ENCODE measurements at places on chromosomes 12 and 14. TPM values are rescaled to one million over a fixed set of nuclear protein-coding genes. Genes with fewer than 3 reads are reported as not detected.

- no peak for DNase-seq
Observed at GRCh38 chr12:108691998-108692808, 39.1 kb downstream of the CORO1C start.

DNA sequence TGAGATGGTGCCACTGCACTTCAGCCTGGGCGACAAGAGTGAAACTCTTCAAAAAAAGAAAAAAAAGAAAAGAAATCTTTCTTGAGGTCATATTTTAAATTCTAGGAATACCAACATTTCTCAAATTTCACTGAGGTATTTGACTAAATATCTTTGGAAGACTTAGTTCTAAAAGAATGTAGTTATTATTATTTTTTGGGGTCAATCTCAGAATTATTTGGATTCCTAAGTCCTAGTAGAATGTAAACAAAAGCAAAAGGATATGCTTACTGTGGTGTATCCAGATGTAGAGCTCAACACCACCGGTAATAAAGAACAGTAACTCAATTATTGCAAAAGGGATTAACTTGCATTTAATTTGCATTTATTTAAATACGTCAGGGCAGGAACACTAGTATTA lies 25.0 kb downstream of the PRICKLE1 start:
- peak; percentile 4 for DNase-seq

DNA sequence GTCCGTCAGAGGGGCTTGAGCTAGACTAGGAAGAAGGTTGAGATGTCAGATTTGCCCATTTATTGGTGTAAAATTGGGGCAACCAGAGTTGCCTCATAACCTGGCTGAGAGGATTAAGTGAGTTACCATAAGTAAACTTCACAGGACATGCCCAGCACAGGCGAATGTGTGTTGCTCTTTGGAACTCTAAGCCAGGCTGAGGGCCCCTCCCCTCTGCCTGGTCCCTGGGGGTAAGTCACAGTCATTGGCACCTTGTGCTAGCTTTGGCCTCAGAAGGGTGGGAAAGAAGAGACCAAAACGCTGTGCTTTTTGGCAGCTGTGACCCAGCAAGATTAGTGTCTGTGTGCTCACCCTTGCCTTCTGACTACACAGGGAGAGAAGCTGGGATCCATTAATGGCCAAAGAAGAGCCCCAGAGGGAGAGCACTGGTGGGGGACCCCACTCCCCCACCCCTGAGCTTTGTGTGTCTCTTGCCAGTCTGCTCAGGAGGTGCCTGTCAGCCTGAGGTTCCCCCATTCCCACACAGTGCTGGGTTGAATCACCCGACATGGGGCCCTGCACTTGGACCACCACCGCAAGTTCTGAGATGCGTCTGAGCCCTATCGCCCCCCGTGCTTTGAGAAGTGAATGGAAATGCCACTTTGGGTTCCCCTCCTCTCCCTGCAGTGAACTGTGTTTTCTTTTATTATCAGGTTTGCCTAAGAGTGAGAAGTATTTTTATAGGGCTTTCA lies 74.1 kb downstream of the CACNA1C start:
- no peak for DNase-seq

The OR4E2 gene
- total RNA-seq: not detected

The SIX6 gene
- total RNA-seq: not detected

DNA sequence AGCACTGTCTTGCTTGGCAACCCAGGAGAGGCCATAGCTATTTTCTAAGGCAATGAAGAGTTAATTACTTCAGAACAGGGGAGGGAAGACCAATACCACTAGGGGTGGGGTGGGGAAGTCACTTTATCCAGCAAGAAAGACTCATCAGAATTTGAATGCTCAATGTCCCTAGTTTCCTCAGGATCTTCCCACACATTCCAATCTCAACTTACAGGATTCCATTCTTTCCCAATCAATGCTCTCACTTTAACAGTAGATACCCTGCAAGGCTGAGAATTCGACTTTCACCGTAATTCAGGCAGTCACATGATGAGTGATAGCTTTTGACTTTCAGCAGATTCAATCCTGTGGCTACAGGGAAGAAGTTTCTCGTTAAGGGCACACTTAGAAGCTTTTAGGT lies 526.6 kb upstream of the SEL1L start:
- DNase-seq: no peak

DNA sequence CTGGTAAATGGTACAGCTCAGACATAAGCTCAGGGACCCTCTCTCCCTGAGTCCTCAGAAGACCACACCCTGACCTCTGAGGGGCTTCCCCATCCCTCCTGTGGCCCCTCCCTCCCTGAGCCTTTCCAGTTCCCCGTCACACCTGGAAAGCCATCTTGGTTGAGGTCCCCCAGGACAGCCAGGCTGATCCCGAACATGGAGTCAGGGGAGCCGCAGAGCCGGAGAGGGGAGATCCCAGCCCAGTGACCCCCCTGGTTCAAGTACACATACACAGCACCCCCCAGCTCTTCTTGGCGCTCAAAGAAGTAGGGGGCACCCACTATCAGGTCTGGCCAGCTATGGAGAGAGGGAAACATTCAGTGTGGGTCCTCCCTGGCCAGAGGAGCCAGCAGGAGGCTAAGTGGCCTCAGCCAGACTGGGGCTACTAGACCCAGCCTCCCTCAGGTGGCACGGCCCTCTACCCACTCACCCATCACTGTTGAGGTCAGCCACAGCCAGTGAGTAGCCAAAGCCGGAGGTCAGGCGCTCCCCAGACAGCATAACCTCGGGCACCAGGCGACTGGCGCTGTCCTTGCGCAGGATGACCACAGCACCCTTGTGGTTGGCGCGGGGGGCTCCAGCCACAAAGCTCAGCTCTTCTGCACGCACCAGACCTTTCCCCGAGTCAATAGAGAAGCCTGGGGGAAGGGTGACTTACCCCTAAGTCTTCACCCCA lies 9.3 kb downstream of the ITGA7 start:
- no peak for DNase-seq

The NKX2-1 gene
- total RNA-seq: not detected

DNA sequence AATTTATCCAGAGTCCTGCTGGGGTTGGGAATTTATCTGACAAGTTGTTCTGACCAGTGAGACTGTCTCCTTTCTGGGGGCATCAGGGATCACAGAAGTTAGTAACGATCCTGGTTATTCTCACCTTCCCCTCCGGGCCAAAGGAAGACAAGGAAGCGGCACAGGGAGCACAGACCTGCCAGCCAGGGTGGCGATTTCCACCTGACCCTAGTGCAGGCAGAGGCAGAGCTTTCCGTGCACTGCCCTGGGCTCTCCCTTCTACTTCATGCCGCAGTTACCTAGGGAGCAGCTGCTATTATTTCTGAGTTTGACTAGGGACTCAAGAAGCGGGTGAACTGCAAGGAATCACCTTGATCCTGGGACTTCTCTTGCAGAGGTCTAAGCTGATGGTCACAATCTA lies 7.4 kb downstream of the TMEM106C start:
- DNase-seq: no peak

- DNase-seq: peak; percentile 82
Observed at GRCh38 chr14:72516936-72517700, 376.8 kb downstream of the DPF3 start.

DNA sequence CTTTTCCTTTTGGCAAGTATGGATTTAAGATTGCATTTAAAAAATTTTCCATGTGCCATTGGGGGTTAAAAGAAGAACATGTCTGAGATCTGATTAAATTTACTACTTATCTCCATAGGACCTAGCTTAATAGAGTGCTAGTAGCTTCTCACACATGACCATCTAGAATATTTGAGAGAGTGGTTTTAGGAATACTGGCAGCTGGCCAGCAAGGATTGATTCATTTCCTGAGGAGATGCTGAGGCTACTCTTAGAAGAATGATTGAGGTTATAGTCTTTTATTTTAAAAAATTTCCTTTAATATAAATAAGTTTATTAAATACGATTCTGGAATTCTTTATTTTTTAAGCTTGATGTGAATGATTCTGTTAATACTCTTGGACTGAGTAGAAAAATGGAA lies 56.2 kb downstream of the MIPOL1 start:
- DNase-seq: peak; percentile 66

GRCh38 chr12:67853204-67853603 lies 136.0 kb upstream of the IFNG-AS1 start:
- DNase-seq: peak; percentile 17

The SDR9C7 gene
- total RNA-seq: not detected

The ZBTB39 gene
- total RNA-seq: 2.6 TPM

The RHEBL1 gene
- 13.2 TPM for total RNA-seq

DNA sequence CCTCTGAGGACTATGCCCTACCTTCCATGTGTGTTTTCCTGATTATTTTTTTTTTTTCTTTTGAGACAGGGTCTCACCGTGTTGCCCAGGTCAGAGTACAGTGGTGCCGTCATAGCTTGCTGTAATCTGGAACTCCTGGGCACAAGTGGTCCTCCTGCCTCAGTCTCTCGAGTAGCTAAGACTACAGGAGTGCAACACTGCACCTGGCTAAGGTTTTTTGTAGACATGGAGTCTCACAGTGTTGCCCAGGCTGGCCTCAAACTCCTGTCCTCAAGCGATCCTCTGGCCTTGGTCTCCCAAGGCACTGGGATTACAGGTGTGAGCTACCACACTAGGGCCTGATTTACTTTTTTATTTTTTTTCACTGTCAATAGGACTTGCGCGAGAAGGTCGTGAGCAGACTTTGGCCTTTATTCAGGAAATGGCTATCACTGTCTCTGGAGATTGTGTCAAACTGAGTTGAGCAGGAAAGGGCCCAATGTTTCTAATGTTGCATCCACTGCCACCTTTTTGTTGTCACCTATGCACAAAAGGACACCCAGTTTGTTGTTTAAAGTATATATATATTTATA lies 47.7 kb downstream of the FLRT2 start:
- DNase-seq: no peak

DNA sequence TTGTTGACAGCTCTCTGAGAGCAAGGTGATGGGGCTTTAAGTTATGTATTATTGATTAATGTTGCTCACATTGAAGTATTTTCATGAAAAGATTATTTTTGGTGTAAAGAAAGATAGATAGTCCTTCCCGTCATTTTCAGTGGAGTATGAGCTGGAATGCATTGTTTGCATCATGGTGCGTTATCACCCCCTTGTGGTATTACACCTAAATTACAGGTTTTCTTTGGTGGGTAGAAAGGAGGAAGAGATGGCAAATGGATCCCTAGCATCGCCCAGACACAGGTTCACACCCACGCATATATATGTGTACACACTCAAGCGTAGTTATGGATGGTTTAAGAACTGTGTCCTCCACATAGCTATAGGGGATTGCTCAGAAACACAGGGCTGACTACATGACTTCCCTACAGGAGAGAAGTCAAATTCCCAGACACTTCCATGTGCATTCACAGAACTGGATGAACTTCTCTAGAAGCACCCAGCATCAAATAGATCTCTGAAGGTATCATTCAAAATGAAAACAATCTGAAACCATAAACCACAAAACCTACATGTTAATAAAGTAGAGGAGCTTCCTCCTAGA lies 14.4 kb upstream of the SERPINA10 start:
- DNase-seq: peak; percentile 10

The CISTR gene
- not detected for total RNA-seq

- no peak for DNase-seq
Observed at GRCh38 chr14:24542346-24542936, 33.6 kb downstream of the CTSG start.

GRCh38 chr14:69612014-69612782 lies 802 bp downstream of the SUSD6 start:
- DNase-seq: peak; percentile 35

The KCNH3 gene
- total RNA-seq: 0.24 TPM

GRCh38 chr14:50677527-50678063 lies 9.5 kb upstream of the SAV1 start:
- peak; percentile 39 for DNase-seq

DNA sequence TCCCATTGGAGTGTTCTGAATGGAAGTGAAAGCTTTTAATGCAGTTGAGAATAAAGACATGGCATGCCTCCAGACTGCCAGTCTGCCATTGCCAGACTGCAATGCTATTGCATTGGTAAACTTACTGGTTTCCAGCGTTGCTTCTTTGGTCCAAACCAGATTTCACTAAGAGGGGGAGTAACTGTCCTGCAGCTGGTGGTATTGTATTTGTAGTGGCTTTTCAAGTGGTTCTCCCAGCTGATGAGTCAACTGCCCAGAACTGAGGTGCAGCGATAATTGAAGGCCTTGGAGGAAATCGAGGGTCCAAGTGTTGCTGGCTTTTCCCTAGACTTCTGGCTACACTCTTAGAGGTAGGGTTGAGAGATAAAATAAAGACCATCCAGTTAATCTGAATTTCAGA lies 31.9 kb downstream of the ERG28 start:
- peak; percentile 59 for DNase-seq

The REM2 gene
- 0.12 TPM for total RNA-seq

The CLEC1A gene
- 0.12 TPM for total RNA-seq

DNA sequence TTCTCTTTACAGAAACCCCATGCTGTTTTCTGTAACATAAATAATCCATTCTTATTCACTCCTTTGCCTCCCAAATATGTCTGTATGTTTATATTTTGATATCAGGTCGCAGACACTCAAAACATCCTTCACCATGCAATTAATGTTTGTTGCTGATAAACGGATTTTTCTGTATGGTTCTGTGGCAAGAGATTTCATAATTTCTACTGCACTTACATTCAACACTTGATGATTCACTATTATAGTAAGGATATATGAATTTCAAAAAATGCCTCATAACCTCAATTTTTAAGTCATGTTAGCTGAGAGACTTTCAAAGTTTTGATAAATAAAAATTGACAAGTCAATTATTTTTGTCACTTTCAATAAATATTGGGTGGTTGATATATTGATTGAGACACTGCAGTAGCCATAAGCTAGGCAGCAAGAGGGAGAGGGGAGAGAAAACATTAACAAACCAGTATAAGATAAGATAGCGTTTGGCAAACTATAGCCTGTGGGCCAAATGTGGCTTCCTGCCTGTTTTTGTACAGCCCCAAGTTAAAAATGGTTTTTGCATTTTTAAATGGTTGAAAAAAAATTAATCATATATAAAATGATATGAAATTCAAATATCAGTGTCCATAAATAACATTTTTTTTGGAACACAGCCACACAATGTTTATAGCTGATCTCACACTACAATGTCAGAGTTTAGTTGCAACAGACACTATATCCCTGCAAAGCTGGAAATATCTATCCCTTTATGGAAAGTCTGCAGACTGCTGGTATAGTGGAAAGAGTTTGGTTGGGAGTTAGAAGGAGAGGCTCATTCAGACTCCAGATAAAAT lies 18.3 kb downstream of the ALDH6A1 start:
- DNase-seq: no peak

The SMCO2 gene
- total RNA-seq: not detected

The TCP11L2 gene
- 3.4 TPM for total RNA-seq

The GZMB gene
- not detected for total RNA-seq

The IGFBP6 gene
- total RNA-seq: 103 TPM

- DNase-seq: no peak
Observed at GRCh38 chr14:94559638-94560290, 1.5 kb upstream of the SERPINA4 start.

- peak; percentile 8 for DNase-seq
Observed at GRCh38 chr14:100440207-100440631, 117.1 kb downstream of the SLC25A47 start.

DNA sequence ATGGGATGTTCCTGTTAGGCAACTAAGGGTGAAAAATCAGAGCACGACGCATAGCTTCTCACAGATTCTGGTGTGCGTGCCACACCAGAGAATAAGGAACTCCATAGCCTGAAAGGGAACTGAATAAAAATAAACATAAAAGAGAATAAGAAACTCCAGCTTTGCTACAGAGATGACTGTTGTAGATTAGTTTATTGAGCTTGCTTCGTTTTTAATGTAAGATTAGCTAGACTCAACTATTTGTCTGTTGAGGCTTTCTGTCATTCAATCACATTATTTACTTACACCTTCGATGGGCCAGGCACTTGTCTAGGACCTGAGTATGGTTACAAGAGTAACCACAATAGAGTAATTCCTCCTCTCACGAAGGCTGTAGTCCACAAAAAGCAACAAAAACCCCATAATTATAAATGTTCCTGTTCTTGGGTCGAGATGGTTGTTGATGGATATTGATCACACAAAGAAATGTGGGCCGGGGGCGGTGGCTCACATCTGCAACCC lies 807 bp upstream of the ZCCHC8 start:
- DNase-seq: no peak
